ENCODE measurements at places on chromosomes 4 and X. TPM values are rescaled to one million over a fixed set of nuclear protein-coding genes. Genes with fewer than 3 reads are reported as not detected.

USP26 gene
- not detected for total RNA-seq

GAGE12E gene
- not detected for total RNA-seq

C4orf36 gene
- 0.77 TPM for total RNA-seq

CCDC120 gene
- total RNA-seq = 0.11 TPM

ZNF827 gene
- total RNA-seq = 2.8 TPM

EREG gene
- 0.11 TPM for total RNA-seq

ETDB gene
- total RNA-seq = not detected

COL4A6 gene
- total RNA-seq = 3.8 TPM

All from uterine smooth muscle cell (primary cell).